ENCODE measurements at places on chromosomes 13 and 19.

- peak; percentile 39 for DNase-seq
Observed at GRCh38 chr13:43544011-43544410, 242.8 kb downstream of the ENOX1 start.

GRCh38 chr19:30361721-30362120, 10.5 kb upstream of the ZNF536 start:
- DNase-seq: no peak

DNA sequence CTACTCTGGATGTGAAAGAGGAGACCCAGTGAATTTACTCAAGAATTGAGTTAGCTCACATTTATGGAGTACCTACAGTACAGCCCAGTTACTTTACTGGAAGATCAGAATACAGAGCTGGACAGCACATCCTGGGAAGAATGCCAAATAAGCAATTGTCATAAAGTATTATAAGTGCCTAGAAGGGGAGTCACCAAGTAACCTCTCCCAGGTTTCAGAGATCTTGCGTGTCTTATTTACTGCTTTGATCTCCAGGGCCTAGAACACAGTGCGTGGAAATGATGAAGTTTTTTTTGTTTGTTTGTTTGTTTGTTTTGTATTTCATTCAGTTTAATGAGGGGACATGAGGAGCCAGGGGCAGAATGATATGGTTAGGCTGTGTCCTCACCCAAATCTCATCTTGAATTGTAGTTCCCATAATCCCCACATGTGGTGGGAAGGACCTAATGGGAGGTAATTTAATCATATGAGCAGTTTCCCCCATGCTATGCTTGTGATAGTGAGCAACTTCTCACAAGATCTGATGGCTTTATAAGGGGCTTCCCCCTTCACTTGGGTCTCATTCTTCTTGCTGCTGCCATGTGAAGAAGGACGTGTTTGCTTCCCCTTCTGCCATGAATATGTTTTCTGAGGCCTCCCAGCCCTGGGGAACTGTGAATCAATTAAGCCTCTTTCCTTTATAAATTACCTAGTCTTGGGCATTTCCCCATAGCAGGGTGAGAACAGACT, 5.2 kb downstream of the GARRE1 start:
- no peak for DNase-seq

GRCh38 chr19:40221858-40222619, 3.9 kb upstream of the TTC9B start:
- DNase-seq: peak; percentile 83

- DNase-seq: no peak
Observed at GRCh38 chr13:90618133-90618532, 729.4 kb upstream of the MIR17HG start.
